A549 treated with CpdA at 1 μM for 4 hours (cell line): ENCODE measurements at places on chromosomes 4 and X. TPM values are rescaled to one million over a fixed set of nuclear protein-coding genes. Genes with fewer than 3 reads are reported as not detected.

The TMPRSS11E gene
- total RNA-seq, result not detected in 5 replicates

The ATP1B4 gene
- 0.01 TPM in 1 of 5 replicates, not detected in the others for total RNA-seq

The CENPVL1 gene
- not detected in 5 replicates for total RNA-seq

The GPR34 gene
- total RNA-seq, result 0.06 to 0.14 TPM (median 0.07 TPM) in 3 of 5 replicates, not detected in the others

The RGN gene
- 0.07 to 0.08 TPM in 2 of 5 replicates, not detected in the others for total RNA-seq

The ASB9 gene
- total RNA-seq, result 20.0 to 27.1 TPM (median 21.0 TPM) in 5 replicates

The FAM241A gene
- total RNA-seq, result 0.74 to 1.1 TPM (median 0.95 TPM) in 5 replicates

The TCEAL6 gene
- total RNA-seq, result not detected in 5 replicates
